ENCODE measurements at places on chromosomes 2 and 18.

- no peak for DNase-seq
These were observed at the start of gene LAMA1 for GRCh38 chr18:7117390-7118355. Gene LAMA1, minus strand, starts transcription at chr18:7117797. Its CDS starts 77 bp downstream, at chr18:7117720.

- no peak for DNase-seq
These were observed 681.3 kb upstream of the CDH2 start for GRCh38 chr18:28858248-28858647.

DNA sequence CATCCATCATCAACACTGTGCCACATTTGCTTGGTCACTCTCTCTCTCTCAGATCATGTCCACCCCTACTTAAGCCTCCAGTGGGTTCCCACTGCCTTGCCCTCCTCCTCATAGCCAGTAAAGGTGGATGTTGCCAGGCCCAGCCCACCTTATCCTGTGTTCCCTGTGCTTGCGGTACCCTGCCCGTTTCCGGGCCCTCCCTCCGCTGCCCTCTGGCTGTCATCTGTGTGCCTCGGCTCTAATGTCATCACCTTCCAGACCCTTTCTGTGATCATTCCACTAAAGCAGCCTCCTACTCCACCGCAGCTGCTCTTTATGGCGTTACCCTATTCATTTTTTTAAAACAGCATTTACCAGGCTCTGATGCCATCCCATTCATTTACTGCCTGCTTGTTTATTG is 305.7 kb upstream of the SKOR2 start:
- DNase-seq, result no peak

- DNase-seq, result no peak
These were observed 92.7 kb upstream of the FN1 start for GRCh38 chr2:215528555-215528954.

GRCh38 chr2:21599417-21599816 is 475.6 kb downstream of the TDRD15 start:
- DNase-seq, result no peak

GRCh38 chr2:110166266-110166665 is 38.5 kb downstream of the NPHP1 start:
- no peak for DNase-seq

GRCh38 chr2:33291278-33292013 is 185.0 kb upstream of the RASGRP3 start:
- no peak for DNase-seq

DNA sequence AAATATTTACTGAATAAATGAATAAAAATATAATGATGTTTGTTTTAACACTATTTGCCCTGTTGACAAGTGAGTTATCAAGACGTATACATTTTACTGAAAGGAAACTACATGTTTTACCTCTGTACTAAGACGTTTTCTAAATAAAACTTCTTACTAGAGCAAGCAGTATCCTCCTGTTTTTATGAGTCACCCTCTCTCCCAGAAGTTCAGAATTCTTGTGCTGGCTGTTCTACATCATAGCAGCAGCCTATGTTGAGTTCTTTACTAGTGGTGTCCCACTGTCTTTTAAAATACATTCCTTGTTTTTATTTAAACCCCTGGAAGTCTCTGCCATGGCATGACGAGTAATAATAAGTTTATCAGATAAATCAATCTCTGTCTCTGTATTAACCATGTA is 297.4 kb downstream of the CALCRL start:
- DNase-seq, result no peak

- no peak for DNase-seq
These were observed 257.4 kb upstream of the RBMS1 start for GRCh38 chr2:160751021-160751420.

DNA sequence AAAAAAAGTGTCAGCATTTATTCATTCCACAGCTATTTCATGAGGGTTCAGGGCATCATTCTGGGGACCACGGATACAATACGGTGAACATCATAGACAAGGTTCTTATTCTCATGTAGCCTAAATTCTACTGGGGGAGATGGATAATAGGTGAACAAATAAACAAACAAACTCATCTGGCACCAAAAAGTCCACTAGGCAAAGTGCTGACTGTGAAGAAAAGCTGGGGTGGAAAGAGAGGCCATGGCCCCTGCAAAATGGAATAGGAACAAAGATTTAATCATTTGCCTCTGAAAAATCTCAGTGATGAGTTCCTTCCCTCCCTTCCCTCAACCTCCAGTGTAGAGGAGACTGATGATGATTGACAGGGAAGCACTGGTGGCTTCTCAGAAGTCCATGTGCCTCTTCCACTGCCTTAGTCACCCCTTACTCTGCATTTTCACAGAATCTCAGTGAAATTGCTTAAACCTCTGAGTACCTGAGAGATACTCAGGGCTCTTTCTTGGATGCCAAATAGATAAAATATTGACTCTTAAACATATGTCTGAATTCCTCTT is 69.3 kb upstream of the IL1R1 start:
- no peak for DNase-seq

- no peak for DNase-seq
These were observed 10.3 kb downstream of the SCN1A start for GRCh38 chr2:166117491-166117890.

DNA sequence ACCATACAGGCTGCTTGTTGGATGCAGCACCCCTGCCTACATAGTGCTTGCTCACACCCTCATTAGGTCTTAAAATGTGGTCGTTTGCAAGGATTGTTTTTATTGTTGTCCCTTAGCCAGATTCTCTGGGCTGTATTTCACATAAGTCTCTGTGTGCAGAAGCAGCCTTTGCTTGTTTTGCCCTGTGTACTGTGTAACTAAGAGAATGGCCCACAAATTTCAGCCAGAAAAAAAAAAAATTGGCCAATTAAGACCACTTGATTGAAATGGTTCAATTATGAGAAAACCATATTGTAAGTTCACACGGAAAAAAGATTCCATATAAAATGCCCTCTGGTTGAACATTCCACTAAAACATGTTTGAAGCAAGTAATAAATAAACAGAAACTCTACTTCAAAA is 377.1 kb upstream of the SOX11 start:
- no peak for DNase-seq

DNA sequence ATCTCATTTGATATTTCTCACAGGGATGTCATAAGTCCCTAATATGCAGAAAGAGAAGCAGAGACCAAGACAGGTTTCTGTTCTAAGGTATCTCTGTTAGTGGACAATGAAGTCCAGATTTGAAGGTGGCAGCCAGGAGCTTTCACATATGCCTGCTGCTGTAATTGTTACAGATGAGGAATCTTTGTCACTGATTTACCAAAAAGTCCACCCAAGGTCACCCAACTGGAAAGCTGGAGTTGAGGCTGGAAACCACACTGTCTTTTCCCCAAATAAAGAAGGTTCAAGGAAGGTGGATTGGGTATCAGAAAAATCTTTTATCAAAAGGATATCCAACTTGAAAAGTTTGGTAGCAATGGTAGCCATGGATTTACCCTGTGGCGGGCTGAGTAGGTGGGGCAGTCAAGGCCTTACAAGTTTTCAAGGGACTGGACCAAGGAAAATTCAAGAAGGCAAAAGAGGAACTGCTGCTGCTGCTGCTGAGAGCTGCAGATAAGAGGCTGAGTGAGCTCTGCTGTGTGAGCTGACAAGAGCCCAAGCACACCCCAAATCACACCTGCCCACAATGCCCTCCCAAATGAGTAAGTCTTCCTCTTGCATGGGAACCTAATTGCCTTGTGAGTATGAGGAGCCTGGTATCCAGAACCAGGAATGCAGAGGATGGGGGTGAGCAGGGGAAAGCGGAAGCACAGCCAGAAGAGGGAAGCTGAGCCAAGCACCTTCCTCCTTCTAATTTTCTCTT is 241.2 kb downstream of the ANAPC1 start:
- DNase-seq, result no peak

- DNase-seq, result no peak
These were observed 179.7 kb downstream of the ANAPC1 start for GRCh38 chr2:111704246-111704645.

GRCh38 chr18:47226660-47227059 is 24.8 kb downstream of the SKOR2 start:
- DNase-seq, result no peak

DNA sequence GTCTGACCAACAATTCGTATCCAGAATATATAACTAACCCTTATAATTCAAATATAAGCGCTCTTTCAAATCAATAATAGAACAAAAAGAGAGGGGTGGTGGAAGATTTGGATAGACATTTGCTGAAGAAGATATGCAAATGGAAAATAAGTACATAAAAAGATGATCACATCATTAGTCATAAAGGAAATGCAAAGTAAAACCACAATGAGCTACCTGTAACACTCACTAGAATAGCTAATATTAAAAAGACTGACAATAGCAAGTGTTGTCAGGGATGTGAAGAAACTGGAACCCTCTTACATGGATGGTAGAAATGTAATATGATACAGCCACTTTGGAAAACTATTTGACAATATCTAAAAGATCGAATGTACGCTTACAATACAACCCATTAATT is 84.9 kb upstream of the MRPS9 start:
- DNase-seq, result no peak

DNA sequence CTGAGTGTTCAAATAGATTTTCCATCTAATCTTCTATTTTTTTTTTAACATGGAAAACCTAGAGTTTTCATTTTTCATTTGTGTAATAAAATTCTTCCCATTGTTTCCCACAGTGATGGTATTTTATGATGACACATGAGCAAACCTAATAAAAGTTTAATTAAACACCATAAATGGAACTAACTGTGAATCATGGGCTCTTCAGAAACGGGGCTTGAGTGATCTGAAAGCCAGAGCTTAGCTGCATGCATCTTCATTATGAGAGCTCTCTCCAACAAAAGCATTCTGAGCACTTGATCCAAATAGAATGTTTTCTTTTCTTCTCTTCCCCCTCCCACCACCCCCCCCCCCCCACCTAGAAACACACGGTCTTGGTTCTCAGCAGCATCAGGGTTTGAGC is 82.1 kb upstream of the REV1 start:
- no peak for DNase-seq

DNA sequence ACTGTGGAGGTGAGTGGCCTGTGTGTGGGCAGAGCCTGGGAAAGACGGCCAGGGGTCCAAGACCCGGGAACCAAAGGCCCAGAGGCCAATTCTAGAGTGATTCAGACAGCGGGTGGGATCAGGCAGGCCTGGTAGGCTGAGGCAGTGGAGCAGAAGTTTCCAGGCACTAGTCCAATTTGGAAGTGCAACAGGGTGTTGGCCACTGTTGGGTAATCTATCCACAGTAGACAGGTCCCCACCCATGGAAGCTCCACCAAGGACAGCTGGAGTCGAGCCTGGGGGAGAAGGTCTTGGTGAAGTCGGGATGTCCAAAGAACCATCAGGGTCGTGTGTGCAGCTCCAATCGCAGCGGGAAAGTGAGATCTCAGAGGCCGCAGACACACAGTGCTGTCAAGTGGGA is 125.8 kb upstream of the COPS8 start:
- no peak for DNase-seq

DNA sequence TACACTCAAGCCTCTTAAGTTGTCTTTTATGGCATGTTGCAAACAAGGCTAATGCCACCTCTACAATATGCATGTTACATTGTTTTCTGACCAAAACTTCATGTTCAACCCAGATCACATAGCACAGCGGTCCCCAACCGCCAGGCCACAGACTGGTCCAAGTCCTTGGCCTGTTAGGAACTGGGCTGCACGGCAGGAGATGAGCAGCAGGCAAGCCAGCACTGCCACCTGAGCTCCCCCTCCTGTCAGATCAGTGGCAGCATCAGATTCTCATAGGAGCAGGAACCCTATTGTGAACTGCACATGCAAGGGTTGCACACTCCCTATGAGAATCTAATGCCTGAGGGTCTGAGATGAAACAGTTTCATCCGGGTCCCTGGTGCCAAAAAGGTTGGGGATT is 324.8 kb upstream of the CHAC2 start:
- no peak for DNase-seq

GRCh38 chr2:239195318-239195871 is 205.4 kb downstream of the HDAC4 start:
- no peak for DNase-seq

DNA sequence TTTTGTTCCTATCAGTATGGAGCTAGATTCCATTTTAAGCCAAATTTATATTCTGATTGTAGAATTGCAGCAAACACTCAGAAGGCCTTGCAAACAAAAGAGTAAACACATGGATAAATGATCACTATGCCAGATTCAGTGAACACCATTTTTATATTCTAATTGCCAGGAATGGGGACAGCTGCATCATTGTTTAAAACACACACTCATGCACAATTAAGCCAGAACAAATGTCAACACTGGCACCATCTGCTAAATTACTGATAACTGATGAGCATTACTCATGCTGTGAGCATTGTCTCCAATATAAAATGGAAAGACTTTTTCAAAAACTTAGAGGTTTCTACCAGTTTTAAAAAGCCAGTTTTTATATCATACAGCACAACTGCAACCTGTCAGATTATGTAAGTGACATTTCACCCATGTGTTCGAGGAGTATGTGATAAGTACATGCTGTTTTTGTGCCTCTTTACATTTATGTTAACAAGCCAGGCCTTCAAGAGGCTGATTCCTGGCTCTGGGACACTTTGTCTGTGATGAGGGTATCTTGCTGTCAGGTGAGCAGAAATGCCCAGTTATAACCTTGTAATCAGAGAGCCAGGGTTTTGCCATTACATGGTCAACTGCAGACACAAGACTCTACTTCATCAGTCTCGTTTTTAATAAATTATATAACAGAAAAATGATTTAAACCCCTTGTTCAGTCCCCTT is 4.4 kb upstream of the ST8SIA5 start:
- DNase-seq, result no peak

DNA sequence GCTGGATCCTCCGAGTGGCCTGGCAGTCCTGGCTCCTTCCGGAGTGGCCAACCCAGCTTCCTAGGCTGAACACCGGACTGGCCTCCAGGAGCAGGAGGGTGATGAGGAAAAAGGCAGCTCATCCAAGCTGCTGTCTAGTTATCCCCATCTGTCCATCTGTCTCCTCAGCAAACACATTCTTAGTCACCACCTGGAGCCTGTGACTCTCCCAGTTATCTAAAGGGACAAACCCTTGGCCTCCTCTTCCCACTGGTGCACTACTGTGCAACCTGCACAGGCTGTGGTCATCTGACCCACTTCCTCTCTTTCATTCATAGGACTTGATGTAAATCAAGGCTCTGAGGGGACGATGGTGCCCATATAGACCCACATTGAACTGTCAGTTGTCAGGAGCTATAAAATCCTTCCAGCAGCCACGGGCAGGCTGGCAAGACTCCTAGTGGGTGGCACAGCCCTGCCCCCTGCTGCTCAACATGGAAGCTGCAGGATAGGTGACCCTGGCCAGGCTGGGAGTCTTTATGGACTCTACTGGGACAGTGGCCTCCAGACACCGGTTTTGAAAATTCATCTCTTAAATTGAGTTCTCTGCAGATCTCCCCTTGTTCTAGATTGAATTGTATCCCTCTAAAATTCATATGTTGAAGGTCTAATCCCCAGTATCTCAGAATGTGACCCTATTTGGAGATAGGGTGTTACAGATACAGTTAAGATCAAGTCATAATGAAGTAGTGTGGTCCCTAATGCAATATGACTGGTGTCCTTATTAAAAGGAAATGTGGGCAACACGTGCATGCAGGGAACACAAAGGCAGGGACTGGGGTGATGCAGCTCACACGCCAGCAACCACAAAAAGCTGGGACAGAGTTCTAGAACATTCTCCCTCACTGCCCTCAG is 29.3 kb upstream of the DUSP2 start:
- peak; percentile 90 for DNase-seq

- no peak for DNase-seq
These were observed 76.0 kb upstream of the DSG1 start for GRCh38 chr18:31241900-31242409.
